ENCODE measurements at places on chromosomes 2 and 18.

DNA sequence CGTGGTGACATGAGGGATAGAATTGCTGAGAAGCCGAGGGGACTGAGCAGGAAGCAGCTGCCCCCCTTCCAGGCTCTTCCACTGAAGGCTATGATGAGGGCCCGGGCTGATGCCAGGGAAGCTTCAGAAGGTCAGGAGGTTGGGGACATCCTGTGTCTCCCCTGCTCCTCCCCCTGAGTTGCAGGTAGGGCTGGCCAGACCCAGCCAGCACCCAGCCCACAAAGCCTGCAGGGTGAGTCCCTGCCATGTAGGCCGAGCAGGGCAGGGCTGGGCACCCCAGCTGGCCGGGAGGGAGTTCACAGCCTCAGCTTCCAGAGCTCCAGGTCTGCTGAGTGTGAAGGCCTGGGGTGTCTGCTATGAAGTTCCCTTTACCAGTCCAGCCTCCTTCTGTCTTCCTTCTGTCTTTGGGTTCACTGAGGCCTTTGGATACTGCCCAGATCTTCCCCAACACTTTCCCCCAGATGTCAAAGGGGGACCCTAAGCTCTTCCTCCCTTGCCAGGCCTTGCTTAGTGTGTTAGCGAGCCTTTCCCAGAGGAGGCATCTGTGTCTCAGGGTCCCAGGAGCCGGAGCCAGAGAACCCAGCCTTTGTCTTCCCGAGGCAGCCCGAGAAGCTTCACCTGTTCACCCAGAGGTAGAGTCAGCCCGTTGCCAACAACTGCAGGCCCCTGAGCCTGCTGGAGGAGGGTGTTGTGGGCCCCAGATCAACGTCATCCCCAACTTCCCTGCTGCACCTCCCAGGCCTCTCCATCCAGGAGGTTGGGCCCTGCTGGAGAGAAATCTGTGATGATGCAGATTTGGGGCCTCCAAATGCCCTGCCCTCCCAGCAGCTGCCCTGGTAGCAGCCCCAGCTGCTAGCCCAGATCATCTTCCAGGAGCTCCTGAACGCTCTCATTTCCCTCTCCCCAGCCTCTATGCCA lies 3.6 kb upstream of the NCL start:
- DNase-seq, result no peak

- no peak for DNase-seq
Observed at GRCh38 chr2:168649105-168649504, 153.3 kb upstream of the NOSTRIN start.

DNA sequence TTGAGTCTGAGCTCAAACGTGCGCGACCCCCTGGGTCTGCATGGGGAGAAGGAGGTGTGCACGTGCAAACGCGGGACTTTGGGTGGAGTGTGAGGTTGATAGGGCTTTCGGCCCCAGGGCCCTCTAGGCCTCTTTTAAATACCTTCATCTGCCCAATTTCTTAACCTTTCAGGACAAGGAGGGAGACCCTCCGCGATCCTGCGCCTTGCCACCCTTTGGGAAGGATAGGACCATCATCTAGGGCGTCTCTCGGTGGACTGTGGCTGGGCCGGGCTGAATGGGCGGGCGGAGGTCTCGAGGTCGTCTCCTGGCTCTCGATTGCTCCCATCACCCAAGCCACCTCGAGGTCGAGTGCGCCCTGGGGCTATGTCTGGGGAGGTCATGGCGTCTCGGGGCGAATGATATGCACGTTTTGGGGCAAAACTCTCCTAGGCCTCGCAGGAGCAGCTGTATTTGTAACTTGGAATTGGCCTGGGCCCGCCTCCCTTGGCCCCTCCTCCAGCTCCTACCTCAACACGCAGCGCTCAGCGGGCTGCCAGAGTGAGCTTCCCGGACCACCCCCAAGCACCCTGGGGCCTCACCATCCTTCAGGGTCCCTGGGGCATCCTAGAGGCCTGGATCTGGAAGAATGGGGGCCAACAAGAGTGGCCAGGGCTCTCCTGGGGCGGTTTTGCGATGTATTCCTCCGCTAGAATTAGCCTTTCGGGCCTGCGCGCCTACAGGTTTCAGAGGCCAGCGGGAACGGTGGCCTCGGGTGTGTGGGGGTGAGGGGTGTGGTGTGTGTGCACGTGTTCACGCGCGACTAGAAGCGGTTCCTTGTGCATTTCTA lies 8.7 kb upstream of the SIX3 start:
- DNase-seq, result no peak

GRCh38 chr2:169661265-169661664 lies 32.9 kb downstream of the CFAP210 start:
- DNase-seq, result no peak

DNA sequence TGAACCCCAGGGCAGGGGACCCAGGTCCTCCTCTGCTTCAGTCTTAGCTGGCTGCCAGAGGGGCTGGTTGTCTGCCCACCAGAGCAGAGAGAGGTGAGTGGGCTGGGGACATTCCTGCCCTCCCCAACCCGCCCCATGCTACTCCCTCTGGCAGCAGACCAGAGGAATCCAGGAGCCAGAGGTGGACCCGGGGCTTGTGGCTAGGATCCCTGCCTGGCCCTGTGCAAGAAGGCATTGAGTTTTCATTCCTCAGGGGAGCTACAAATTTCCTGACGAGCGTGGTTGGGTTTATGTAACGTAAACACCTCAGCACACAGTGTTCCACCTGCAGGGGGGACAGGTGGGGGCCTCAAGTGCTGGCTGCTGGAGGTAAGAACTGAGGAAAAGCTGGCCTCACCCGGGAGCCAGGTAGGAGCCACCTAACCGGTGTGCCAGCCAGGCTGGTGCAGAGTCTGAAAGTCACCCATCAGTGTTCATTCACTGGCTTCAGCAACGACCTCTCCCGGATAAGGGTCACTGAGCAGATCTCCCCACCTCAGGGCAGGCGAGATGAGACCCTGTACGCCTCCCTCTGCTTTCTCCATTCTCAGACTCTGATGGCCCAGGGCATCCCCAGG lies 246.8 kb downstream of the DYSF start:
- DNase-seq, result no peak

- no peak for DNase-seq
Observed at GRCh38 chr2:208280933-208281332, 14.9 kb downstream of the PIKFYVE start.

DNA sequence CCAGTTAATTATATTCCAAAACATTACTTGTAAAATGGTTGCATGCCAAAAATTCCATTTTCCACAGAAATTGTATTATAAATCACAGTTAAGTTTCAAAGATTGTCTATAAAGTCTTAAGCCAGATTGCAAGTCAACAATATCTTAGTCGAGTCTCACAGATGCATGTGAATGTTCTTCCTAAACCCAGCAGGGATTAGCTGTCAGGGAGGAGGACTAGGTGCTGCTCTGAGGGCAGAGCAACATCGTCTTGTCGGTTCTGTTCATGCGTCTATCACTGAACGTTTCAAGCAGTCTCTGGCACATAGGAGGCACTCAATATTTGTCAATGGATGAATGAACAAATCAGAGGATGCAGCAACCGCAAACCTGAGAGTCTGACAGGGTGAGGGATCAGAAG lies 27.0 kb downstream of the EPB41L3 start:
- DNase-seq, result no peak

DNA sequence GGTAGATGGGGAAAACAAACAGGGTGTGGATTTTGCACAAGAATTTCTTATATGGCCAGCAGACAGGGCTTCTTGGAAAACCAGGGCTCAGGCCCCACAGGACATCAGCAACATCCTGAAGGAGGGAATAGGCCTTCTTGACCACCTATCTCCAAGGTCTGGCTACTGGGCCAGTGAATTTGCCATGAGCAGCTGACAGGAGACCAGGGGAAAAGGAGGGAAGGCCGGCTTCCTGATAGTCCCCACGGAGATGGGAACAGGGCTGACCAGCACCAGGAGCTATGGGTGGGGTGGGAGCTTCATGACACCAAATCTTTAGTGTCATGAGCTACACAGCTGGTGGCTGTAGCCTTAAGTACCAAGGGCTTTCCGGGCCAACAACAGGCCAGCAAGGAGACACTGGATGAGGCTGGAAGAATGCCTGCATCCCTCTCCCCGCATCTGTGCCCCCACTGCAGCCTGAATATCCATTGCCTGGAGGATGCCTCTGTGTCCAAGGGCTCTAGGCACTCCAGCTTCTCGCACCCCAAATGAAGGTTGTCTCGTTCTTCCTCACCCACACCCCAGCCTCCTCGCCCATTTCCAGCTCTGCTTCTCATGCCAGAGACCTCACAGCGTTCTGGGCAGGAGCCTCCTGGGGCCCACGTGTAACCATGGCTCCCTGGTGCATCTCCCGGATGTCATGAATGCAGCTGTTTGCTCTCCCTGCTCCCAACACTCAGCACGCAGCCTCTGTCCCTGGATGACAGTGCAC lies 74.8 kb downstream of the EMX1 start:
- no peak for DNase-seq

DNA sequence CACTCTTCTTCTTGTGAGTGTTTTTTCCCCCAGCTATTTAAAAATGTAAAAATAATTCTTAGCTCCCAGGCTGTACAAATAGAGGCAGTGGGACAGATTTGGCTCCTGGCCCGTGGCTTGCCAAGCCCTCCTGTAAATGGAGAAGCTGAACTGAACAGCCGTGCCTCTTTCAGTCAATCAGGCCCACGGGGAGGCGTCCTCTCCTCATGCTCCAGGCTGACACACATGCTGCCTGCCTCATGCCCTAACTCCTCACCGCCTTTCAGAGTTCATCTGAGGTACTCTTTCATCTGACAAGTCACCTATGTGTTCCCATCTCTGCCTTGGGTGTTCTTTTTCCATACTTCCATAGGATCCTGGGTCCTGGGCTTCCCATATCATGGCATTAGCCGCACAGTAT lies 58.9 kb downstream of the BMP10 start:
- DNase-seq, result no peak

GRCh38 chr2:172431463-172431862 lies 4.1 kb downstream of the ITGA6 start:
- DNase-seq, result no peak

DNA sequence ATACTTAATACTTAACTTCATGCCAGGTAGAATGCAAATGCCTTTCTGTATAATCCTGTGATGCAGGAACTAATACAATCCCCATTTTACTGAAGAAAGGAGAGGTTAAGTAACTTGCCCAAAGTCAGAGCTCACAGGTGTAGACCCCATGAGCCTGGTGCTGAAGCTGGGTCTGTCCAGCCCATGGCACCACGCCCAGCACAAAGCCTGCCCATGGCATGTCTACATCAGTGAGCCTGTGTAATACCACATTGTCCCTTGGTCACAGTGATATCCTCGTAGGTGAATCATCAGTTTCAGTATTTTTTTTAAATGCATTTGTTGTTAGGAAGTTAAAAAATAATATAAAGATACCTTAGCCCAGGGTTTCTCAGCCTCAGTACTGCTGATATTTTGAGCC lies 69.9 kb upstream of the MCFD2 start:
- peak; percentile 69 for DNase-seq

DNA sequence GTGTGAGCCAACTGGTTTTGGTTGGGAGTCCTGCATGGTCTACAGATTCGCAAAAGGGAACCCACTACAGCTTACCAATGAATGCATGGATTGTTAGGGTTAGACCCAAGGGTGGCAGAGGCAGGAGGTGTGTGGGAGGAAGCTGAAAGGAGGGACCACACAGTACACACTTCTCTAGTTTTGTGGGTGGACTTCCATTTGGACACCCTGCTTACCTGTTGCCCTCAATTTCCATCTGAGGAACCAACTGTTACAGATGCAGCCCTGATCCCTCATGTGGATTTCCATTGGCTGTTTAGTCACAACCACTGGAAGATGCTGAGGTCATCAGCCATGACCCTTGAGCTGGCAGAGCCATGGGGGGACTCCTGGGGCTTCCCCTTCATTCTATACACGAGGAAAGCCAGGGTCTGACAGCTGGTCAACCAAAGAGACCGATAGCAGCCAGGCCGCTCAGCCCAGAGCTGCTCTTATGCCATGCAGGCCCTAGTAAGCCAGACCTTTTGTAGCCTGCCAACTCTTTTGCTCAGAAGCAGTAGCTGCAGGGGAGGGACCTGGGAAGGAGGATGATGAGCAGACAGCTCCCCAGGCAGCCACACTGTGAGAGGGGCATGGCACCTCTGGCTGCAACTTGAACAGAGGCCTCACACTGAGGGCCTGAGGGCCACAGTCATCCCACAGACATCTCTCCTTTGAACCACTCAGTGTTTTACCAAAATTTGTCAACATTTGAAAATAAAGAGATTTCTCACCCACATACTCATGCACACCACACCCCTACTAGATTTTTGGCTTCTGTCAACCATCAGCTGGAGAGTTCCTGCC lies 162.1 kb downstream of the SETBP1 start:
- no peak for DNase-seq

GRCh38 chr18:23159344-23159743 lies 24.1 kb downstream of the CABLES1 start:
- DNase-seq, result no peak

GRCh38 chr2:64914247-64914646 lies 75.0 kb upstream of the SLC1A4 start:
- DNase-seq, result peak; percentile 75

DNA sequence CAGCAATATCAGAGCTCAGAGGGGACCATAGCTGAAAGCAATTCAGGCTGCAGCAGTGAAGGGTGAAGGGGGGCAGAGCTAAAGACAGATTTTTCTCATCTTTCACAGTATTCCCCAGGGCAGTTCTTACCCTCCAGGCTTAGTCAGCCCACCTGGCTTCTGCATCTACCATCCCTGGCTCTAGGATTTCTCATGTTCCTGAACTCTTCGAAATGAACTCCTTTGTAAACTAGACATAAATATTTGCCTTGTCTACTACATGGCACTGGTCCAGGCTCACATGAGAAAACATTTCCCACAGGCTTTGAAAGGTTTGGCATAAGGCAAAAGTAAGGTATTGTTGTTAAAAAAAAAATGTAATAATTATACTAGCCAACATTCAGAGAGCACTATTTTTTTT lies 23.6 kb upstream of the NEB start:
- no peak for DNase-seq

DNA sequence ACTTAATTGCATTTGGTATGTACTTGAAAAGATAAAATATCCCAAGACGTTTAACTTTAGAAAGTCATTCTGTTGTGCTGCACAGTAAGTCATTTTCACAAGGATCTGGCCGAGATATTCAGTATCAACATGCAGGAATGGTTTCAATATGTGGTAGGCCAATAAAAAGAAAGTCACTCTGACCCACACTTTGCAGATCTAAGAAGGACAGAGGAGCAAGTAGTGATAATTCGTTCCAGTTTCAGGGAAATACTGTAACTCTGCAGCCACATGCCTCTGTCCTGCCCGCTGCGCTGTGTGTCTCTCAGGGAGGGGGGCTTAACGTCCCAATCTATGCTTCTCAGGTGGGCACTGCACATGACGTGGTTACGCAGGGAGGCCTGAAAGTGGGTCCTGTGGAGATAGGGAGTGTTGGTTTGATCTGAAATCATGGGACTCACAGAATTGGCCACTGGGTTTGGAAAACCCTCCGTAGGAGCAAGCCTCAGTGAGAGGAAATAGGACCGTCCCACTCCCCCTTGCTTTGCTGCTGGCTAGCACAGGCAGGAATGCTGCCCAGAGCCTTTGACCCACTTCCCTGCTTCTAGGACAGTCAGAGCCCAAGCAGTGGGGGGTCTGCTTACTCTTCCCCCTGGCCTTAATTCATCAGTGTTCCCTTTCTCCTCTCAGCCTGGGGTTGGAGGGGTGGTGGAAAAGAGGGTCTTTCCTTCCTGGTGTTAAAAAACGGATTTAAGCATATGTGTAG lies 314.7 kb upstream of the SPRED2 start:
- DNase-seq, result no peak
